ENCODE measurements at places on chromosomes 5 and 9.

- no peak for DNase-seq
These were observed 26.7 kb downstream of the TMEM174 start for GRCh38 chr5:73199671-73200070.

- no peak for DNase-seq
These were observed 216.9 kb upstream of the TLX3 start for GRCh38 chr5:171092194-171092593.

- DNase-seq, result no peak
These were observed 85.7 kb downstream of the IZUMO3 start for GRCh38 chr9:24459953-24460352.

GRCh38 chr5:35869685-35870277, 13.1 kb downstream of the IL7R start:
- no peak for DNase-seq

DNA sequence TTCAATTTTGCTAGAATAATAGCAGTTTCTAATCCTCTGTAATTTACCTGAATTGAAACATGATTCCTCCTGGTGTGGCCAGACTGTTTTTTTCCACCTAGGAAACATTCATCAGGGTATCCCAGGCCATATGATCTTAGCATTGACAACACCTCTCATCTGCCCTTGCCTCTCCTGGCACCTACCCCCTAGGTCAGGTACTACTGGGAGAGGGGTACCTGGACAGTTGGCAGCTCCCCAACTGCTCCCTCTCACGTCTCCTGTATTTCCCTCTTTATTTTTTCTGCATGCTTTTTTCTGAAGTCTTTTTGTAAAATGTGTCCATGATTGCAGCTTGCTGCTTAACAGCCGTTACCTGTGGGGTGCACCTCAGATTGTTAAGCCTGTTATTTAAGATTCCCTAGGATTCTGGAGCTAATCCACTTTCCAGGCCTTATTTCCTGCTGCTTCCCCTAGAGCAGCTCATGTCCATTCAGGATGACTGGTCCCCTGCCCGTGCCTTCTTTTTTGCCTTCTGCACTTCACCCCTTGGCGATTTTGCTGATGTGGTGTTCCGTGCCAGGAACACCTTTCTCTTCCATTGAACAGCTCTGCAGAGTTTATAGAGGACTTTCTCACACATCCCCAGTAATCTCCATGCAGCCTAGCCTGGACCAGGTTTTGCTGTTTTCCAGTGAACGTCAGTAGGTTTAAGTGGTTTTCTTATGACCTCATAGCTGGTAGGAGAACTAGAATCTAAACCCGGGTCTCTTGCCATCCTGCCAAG, 33.6 kb downstream of the SNX30 start:
- DNase-seq, result no peak

GRCh38 chr5:13662626-13663025, 281.9 kb downstream of the DNAH5 start:
- no peak for DNase-seq

- DNase-seq, result no peak
These were observed 27.6 kb downstream of the SLC25A51 start for GRCh38 chr9:37876376-37876775.

- DNase-seq, result no peak
These were observed 316.4 kb upstream of the TUSC1 start for GRCh38 chr9:25994605-25995004.

DNA sequence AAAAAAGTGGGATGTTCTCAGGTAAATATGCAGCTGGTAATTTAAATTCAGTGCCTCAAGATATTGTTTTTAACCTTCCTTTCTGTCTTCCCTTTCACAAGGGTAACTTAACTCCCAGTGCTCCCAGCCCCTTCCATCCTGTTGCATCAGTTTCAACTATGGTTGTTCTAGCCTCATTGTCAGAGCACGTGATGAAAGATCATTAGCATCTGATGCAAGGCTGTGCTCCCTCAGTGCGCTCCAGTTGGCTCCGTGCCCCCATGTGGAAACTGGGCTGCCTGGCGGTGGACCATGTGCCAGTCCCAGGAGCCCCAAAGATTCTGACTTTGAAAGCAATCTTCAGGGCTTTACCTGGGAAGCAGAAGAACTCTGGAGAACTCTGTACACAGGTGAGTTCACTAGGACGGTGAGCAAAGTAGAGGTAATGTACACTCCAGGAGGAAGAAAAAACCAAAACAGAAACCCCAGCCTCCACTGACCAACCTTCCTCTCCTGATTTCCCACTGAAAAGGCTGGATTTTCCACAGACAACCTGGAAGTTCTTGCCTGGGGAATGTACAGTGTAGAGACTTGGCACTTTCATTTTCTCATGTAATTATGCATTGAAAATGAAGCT, 96.9 kb downstream of the SLC1A3 start:
- DNase-seq, result no peak

DNA sequence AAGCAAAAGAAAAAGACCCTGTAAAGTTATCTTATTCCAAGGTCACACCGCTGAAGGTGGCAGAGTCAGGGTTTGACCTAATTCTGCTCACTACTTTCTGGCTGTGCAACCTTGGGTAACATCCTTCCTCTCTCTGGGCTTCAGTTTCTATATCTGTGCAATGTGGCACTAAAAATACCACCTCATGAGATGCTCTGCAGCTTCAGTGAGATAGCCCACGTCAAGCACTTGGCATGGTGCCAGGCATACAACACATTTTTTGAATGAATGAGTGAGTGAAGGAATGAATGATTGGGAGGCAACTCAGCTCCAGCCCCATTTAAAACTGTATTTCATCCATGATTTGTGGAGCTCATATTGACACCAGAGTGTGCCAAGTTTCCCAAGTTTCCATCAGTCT, 62.3 kb downstream of the FOXI1 start:
- DNase-seq, result no peak

DNA sequence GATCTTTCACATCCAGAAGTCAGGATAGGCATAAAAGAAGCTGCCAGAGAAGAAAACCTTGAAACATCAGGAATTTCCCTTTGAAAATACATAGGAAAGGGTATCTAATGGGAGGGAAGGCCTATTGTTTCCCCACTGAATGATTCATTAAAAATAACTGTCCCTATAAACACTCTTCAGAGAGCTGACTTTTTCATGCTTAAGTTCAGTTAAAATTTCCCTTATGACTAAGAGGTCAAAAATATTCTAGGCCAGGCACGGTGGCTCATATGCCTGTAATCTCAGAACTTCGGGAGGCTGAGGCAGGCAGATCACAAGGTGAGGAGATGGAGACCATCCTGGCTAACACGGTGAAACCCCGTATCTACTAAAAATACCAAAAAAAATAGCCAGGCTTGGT, 499.5 kb downstream of the ENC1 start:
- no peak for DNase-seq

DNA sequence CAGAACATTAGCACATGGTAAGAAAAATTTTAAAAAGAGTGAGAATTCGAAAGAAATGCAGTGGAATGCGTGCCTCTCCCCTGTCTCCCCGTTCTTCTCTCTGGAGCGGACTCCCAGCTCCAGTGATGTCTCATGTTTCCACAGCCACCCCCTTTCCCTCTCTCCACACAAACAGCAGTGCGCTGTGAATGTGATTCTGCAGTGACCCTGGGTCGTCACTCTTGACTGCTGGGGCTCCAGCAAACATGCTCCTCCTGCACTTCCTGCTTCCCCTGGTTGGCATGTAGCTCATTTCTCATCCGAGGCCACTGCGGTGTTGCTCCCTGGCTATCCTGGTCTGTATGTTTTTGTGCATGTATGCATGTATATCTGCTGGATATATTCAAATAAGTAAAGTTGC, 13.3 kb downstream of the PHF2 start:
- DNase-seq, result no peak

GRCh38 chr5:134275822-134276221, 49.9 kb upstream of the PPP2CA start:
- DNase-seq, result no peak

- DNase-seq, result no peak
These were observed 55.7 kb downstream of the CAST start for GRCh38 chr5:96717874-96718273.

GRCh38 chr9:13718086-13718485, 438.6 kb upstream of the MPDZ start:
- DNase-seq, result no peak

DNA sequence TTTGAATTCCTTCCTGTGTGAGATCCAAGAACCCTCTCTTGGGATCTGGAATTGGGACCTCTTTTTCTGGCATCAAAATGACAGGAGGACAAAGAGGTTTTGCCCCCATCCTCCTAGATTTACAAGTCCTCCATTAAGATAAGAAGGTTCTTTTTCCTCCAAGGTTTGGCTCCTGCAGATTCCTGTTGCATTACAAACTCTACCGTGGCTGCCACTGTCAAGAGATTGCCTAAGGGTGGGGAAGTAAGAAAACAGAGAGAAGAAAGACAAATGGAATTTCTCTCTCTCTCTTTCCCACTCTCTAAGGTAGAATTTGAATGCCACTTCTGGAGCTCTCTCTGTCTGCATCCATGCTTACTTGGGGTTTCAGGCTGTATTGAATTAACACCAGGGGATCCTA, 12.0 kb upstream of the SVEP1 start:
- DNase-seq, result no peak

GRCh38 chr5:139462586-139463276, at the start of gene ECSCR:
TSS of gene ECSCR (minus strand) at chr5:139462743. CDS start at chr5:139462670, 73 bp downstream.
- DNase-seq, result no peak

GRCh38 chr5:110665184-110665726, 61.2 kb downstream of the TMEM232 start:
- no peak for DNase-seq

DNA sequence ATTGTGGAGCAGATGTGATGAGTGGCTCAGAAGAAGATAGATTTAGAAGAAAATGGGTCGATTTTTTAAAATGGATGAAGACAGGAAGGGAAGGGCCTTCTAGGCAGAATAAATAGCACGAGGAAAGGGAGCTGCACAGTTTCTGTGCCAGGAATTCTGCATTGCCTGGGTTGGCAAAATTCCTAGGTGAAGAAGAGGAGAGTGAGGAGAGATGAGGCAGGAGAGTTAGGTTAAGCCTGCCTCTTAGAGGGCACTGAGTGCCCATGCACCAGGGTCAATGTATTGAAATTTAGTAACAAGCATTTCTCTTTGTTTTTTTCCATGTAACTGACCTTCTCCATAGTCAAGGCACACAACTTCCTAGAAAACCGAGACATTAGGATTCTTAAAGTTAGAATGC, 159.5 kb downstream of the YTHDC2 start:
- DNase-seq, result no peak

GRCh38 chr9:19442240-19442639, 33.4 kb downstream of the ACER2 start:
- no peak for DNase-seq

DNA sequence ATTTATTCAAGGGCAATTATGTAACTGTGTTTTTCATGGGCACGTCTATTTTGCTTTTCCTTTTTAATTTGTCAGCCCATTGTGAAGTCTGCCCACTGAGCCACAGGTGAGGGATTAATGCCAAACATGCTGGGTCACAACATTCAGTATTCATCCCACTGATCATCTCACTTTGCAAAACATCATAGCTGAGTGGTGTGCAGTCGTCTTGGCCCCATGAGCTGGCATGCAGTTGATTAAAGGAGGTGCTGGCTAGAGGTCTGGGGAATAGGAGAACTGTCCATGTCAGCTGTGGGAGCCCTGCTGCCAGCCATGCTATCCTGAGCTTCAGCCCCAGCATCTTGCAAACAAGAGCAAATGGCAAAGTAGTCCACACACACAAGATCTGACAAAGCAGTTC, 11.7 kb upstream of the ESM1 start:
- no peak for DNase-seq

GRCh38 chr5:138455232-138455930, 9.9 kb upstream of the EGR1 start:
- no peak for DNase-seq

GRCh38 chr9:114761523-114761922, 44.3 kb downstream of the TNFSF15 start:
- no peak for DNase-seq

DNA sequence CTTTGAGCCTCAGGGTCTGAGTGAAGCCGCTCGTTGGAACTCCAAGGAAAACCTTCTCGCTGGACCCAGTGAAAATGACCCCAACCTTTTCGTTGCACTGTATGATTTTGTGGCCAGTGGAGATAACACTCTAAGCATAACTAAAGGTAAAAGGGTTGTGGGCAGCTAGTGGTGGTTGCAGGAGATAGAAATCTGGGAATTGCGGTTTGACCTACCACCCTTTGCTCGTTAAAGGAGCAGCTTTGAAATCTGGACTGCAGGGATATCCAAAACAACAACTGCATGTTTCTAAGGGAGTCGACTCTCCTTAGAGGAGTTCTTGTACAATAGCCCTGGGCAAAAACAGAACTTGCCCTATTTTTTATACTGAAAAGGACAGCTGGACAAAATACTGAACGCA, 19.0 kb downstream of the ABL1 start:
- DNase-seq, result no peak

DNA sequence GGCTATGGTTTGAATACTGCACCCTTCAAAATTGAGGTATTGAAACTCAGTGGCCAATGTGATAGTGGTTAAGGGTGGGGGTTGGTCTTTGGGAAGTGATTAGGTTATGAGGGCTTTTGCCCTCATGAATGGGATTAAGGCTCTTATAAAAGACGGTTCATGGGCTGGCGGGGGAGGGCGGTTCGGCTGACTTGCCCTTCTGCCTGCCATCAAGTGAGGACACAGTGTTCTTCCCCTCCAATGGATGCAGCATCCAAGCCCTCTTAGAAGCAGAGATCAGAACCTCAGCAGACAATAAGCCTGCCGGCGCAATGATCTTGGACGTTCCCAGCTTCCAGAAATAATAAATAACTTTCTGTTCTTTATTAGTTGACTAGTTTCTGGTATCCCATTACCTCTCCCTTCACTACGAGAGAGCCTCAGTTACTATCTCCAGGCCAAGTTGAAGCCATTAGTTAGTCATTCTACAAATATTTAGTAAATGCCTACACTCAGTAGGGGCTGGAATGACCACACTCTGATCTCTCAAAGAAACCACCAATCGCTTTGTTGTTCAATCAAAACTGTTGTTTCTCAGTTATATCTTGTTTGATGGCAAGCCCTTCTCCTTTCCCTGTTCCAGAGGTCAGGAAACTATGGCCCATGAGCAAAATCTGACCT, 219.3 kb downstream of the TSSK1B start:
- no peak for DNase-seq

- DNase-seq, result no peak
These were observed 247.6 kb upstream of the PDE4D start for GRCh38 chr5:60141119-60141518.

DNA sequence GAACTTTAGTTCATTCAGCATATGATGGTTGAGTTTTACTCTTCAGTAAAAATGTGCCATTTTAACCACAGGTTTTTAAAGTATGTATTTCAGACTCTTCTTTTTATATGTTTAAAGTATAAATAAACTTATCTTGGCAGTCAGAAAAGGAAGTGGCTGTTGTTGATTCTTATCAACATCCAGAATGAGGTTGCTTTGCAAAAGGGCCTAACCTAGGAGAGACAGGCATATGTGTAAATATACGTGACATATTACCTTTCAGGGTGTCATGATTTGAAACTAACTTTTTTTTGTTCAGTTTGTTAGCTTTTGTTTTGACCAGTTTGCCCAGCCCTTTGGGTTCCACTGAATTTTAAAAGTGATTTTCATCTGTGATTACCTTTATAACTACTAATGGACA, 7.4 kb downstream of the SMARCA2 start:
- DNase-seq, result no peak

- no peak for DNase-seq
These were observed 99.9 kb upstream of the PPP1R26 start for GRCh38 chr9:135379540-135380267.

GRCh38 chr9:121858788-121859187, 207.4 kb downstream of the DAB2IP start:
- no peak for DNase-seq
